Stimulated activated CD4-positive, alpha-beta T cell treated with anti-CD3 and anti-CD28 coated beads, Interleukin-15, amount 100 ng/mL, for 1 hour (primary cell): ENCODE measurements at places on chromosomes 12 and 14.

DNA sequence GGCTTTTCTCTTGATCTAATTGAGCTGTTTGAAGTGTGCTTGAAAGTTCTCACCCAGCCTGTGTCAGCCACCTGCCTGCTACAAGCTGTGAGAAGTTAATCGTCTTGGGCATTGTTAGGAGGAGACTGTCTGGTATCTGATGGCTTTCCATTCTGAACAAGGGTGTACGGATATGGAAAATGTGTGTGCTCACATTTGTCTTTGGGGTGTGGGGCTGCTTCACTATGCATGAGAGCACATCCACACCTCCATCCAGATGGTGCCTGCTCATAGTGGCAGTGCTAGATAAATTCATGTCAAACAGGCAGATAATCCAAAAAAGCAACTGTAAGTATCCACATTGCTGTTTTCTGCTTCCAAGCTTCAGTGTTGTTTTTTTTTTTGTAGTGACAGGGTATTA, 462.2 kb downstream of the DIO2 start:
- DNase-seq, result no peak

- DNase-seq, result no peak
Observed at GRCh38 chr12:102528111-102528510, 47.7 kb upstream of the IGF1 start.

DNA sequence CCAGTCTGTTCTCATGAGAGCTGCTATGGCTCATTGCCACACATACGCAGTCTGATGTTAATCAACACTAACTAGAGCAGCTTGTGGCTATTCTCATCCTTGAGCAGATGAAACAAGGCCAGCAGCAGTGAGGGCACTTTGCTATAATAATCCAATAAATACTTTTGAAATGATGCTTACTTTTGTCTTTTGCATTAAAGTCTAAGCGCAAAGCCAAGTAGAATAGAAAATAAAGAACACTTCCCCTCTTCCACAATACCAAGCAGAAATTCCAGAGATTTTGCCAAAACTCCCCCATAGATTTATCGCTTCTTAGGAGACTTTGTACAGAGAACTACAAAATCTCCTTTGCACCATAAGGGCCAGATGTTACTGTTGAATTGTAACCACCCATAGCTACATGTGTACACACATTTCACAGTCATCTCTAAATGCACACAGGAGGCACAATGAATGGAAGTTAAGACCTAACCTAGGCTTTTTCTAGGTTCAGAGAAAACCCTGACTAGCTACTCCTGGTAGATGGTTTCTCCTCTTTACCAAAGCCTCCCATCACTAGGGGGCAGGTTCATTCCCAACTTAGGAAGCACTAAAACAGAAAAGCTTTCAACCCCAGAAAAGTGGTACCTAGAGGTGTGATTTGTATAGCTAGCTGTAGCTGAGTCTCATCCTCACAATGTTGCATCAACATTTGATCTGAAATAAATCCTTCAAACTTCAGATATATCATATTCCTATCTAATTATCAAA, 119.3 kb downstream of the HMGA2 start:
- no peak for DNase-seq

GRCh38 chr14:20662968-20663732, 21.2 kb upstream of the RNASE4 start:
- peak; percentile 56 for DNase-seq

DNA sequence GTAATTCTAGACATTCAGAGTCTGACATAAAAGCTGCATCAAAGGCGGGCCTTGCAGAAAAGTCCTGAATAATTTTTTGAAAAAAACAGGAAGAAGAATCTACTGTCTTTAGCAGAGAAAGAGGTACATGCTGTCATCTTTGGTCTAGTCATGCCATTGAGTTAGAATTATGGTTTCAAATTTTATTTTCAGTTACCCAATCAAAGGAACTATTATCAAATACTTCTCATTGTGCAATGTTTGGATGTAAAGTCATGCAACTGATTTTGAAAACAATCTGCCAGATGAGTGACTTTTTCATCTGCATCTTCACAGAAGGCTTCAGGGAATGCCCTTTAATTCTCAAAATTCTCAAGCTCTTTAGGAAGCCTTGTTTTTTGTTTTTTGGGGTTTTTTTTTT, 803.5 kb downstream of the FLRT2 start:
- no peak for DNase-seq

- no peak for DNase-seq
Observed at GRCh38 chr12:1309613-1310012, 284.8 kb downstream of the FBXL14 start.

DNA sequence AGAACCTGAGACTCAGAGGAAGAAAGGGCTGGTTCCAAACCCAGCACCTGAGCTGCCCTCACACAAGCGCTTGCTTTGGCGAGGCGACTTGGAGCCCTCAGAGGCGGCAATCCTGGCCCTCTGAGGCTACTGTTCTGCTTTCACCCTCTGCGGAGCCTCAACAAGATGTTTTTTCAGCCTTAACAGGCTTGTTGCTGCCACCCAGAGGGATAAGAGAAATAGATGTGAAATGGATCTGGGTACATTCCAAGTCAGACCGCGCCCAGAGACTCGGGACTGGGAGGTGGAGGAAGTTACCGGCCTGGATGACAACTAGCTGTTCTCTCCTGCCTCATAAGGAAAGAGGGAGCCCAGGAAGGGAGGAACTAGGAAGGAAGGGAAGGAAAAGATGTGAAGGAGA, 89.6 kb downstream of the TTC7B start:
- DNase-seq, result no peak

- DNase-seq, result no peak
Observed at GRCh38 chr14:49849213-49849847, 3.3 kb downstream of the NEMF start.

GRCh38 chr14:60221457-60221856, 27.6 kb upstream of the PPM1A start:
- no peak for DNase-seq

DNA sequence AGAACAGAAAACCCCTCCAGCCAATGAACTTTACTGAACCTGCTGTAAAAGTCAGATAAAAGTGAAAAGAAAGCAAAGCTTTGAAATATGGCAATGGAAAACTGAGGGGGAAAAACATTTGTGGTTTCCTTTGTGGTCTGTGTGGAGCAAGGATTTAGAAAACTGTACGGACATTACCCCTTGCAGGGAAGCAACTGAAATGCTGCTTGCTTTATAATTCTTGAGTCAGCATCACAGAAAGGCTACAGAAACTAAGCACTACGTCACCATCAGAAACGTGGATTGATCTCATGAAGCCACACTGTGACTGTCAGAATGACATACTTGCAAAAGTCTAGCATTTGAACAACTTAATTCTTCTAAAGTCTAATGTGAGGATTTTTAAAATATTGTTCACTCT, 2.4 kb upstream of the KCNC2 start:
- no peak for DNase-seq

GRCh38 chr14:34453226-34453625, 8.8 kb downstream of the SPTSSA start:
- DNase-seq, result no peak

DNA sequence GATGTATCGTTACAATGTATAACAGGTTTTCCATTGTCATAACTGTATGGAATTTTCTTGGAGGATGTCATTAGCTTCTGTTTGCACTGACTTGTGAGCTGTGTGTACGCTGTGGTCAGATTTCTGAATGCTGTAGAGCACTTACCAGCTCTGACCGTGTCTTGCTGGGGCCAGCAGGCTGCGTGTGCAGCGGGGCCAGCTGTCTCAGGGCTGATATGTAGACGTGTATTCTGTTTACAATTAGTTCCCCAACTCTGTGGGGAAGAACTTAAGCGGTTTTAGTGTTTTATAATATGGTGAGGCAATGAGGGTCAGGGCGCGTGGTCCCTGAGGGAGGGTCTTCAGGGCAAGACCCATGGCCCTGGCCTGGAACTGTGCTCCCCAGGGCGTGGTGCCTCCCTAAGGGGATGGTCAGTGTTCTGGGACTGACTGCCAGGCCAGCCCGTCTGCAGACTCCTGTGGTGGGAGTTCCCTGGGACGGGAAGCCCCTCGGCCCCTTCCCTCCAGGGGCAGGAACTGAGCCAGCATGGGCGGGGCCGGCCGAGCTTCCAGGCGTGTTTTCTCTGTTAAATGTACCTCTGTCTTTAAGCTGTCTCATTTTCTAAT, 18.7 kb downstream of the XRCC3 start:
- DNase-seq, result no peak

- no peak for DNase-seq
Observed at GRCh38 chr12:2884810-2885209, 5.9 kb upstream of the TULP3 start.

DNA sequence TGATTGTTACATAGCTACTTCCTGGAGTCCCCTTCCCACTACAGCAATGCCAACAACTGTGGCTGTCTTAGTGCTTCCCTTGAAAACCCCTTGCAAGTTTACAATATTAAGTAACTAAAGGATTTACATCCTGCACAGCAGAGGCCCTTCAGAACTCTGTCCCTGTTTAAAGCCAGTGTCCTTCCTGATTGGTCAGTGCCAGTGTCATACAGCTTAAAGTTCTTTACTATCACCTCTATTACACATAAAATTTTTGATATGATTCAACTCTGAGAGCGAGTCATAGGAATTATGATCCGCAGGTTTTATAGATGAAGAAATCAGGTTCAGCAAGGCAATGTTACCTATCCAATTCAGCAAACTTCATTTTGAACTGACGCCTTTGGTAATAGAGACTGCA, 91.4 kb upstream of the ALX1 start:
- DNase-seq, result no peak

DNA sequence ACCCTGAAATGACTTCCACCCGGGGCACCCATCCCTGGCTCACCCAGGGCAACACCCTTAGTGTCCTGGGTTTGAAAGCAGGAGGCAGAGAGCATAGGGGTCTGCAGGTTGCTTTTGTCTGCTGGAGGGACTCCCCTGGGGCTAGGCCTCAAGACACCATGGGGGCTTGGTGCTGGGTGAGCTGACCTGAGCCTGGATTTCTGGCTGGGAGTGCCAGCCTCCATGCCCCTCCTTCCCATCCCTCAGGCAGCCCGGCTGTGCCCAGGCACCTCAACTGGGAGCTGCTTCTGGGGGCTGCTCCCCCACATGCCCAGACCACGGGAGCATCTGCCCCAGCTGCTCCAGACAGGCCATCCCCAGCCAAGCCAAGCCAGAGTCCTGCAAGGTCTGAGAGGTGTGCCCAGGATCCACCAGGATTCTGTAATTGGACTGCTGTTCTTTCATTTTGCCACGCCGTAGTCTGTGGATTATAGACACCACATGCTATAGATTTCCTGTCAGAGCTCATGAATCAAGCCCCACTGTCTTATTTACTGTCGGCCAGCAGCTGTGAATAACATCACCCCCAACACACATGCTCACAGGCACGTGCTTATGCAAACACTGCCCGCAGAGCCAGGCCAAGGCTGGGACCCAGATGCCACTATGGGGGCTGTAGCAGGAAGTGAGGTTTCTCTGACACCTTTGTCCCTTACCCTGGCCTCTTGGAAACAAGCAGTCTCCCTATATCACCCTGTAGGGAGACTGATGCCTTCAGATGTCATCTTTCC, 29.4 kb upstream of the ESRRB start:
- DNase-seq, result no peak

- no peak for DNase-seq
Observed at GRCh38 chr12:115383668-115384067, 699.7 kb upstream of the TBX3 start.

DNA sequence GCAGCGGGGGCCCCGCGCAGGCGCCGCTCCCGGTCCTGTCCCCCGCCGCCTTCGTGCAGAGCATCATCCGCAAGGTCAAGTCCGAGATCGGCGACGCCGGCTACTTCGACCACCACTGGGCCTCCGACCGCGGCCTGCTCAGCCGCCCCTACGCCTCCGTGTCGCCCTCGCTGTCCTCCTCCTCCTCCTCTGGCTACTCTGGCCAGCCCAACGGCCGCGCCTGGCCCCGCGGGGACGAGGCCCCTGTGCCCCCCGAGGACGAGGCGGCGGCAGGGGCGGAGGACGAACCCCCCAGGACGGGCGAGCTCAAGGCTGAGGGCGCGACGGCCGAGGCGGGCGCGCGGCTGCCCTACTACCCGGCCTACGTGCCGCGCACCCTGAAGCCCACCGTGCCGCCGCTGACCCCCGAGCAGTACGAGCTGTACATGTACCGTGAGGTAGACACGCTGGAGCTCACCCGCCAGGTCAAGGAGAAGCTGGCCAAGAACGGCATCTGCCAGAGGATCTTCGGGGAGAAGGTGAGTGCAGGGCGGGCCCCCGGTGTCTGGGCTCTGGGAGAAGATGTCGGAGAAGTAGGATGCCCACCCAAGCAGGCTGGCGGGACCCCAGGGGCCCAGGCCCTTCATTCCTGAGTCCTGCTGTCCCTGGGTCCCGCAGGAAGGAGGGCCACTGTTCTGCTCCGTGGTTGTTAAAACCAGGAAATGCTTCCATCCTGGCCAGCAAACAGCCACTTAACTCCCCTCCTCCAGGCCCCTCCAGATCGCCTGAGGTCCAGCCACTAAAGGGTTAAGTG, 48.4 kb downstream of the PHETA1 start:
- DNase-seq, result no peak

GRCh38 chr14:24271834-24272263, 452 bp upstream of the RABGGTA start:
- DNase-seq, result no peak

DNA sequence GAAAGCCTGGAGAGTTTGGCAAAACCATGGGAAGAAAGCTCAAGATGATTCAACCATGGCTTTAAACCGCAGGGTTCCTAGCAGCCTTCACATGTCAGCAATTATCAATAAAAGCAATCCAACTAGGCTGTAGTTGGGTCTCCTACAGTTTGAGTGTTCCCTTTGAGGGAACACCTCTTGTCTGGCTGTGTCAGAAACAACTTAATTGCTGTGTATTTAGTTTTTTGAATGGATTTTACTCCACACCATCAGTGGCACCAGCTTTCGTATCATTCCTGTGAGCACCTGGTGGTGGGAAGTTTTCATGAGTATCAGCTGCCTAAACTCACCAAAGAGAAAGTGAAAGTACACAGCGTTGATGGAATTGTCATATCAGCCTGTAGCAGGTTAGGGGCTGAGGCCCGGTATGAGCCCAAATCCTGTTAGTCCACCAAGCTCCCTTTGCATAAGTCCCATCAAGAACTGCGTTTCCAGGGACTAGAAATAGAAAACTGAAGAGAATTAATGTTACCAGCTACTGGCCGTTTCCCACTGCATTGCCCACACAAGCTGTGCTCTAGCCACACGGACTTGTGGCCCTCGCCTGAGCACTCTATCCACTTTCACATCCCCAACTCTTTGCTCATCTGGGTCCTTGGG, 10.9 kb upstream of the IL26 start:
- DNase-seq, result no peak

- no peak for DNase-seq
Observed at GRCh38 chr12:50518090-50518489, 13.3 kb downstream of the DIP2B start.

GRCh38 chr14:58752771-58753201, 115.0 kb downstream of the DACT1 start:
- no peak for DNase-seq

GRCh38 chr12:53196486-53196885, 10.6 kb downstream of the ITGB7 start:
- no peak for DNase-seq
